ENCODE measurements at places on chromosomes 4 and X.

- DNase-seq, result no peak
- no peaks in the 10 kb centered on the region for H3K36me3 ChIP-seq
- H3K4me1 ChIP-seq, result peaks cover 15% of the 10 kb centered on the region
- H3K27ac ChIP-seq, result no peak overlapping the region
- H3K4me3 ChIP-seq, result no peak overlapping the region
- H3K27me3 ChIP-seq, result peaks cover 33% of the 10 kb centered on the region
Measured at GRCh38 chr4:89114100-89114499, 2.8 kb downstream of the TIGD2 start.

GRCh38 chr4:47442980-47443379, 20.5 kb downstream of the COMMD8 start:
- H3K27me3 ChIP-seq, result no peaks in the 10 kb centered on the region
- H3K4me1 ChIP-seq, result no peaks in the 10 kb centered on the region
- DNase-seq, result no peak
- no peak overlapping the region for H3K4me3 ChIP-seq
- H3K36me3 ChIP-seq, result no peaks in the 10 kb centered on the region

DNA sequence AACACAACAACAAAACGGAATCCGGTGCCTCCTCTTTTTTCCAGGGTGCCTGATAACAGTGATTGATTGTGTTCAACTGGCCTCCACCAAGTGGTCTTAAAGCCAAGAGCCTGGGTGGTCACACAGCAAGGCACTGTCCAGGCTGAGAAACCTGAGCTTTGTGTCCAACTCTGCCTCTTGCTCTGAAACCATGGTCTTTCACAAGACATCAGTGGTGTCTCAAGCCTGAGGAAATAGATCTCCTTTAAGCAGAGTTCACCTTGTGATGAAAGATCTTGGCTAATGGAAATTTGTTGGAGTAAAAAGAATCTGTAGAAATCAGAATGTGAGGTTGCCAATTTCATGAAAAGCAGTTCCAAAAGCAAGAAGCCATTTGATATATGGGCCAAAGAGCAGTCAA, 47.3 kb upstream of the ACSL1 start:
- no peak for DNase-seq
- no peaks in the 10 kb centered on the region for H3K4me1 ChIP-seq
- no peak overlapping the region for H3K27ac ChIP-seq
- no peak overlapping the region for H3K4me3 ChIP-seq
- no peaks in the 10 kb centered on the region for H3K27me3 ChIP-seq

GRCh38 chrX:68895341-68895755, 66.5 kb downstream of the EFNB1 start:
- no peaks in the 10 kb centered on the region for H3K4me1 ChIP-seq
- H3K27me3 ChIP-seq, result peaks cover 17% of the 10 kb centered on the region
- peak overlapping the region; percentile 41 for H3K4me3 ChIP-seq
- DNase-seq, result no peak

- no peaks in the 10 kb centered on the region for H3K27me3 ChIP-seq
- no peak overlapping the region for H3K4me3 ChIP-seq
- no peak overlapping the region for H3K27ac ChIP-seq
- peaks cover 8% of the 10 kb centered on the region for H3K4me1 ChIP-seq
Measured at GRCh38 chr4:24235618-24236017, 345.8 kb upstream of the PPARGC1A start.

GRCh38 chrX:47674776-47675175, 15.8 kb upstream of the UXT start:
- no peak overlapping the region for H3K27ac ChIP-seq
- no peaks in the 10 kb centered on the region for H3K4me1 ChIP-seq

GRCh38 chr4:134324179-134324578, 122.6 kb upstream of the PABPC4L start:
- no peaks in the 10 kb centered on the region for H3K4me1 ChIP-seq
- H3K4me3 ChIP-seq, result no peak overlapping the region
- H3K36me3 ChIP-seq, result no peaks in the 10 kb centered on the region
- no peak for DNase-seq

DNA sequence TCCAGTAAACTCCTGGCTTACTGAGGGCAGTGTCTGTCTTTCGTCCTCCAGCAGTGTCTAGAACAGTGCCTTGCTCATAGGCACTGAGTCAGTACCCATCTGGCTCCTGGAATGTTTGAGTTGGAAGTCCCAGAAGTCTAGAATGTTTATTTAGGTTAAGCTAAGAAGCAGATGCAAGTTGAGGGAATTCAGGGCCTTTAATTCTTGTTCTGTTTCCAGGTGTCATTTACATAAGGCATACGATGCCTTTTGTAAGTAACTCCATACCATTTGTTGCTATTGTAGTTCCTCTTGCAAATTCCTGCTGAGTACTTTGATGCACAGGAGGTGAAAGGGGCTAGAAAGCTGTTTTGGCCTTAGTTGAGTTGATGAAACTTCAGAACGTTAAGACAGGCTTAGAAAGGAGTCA, 22.2 kb downstream of the ARHGAP10 start:
- H3K4me1 ChIP-seq, result peaks cover 27% of the 10 kb centered on the region
- H3K36me3 ChIP-seq, result no peaks in the 10 kb centered on the region
- peak; percentile 51 for DNase-seq
- peak overlapping the region; percentile 62 for H3K27ac ChIP-seq
- no peaks in the 10 kb centered on the region for H3K27me3 ChIP-seq
- no peak overlapping the region for H3K4me3 ChIP-seq
